ENCODE measurements at places on chromosomes 11 and 22.

- DNase-seq: no peak
Observed at GRCh38 chr11:17805043-17805442, 70.5 kb downstream of the KCNC1 start.

GRCh38 chr22:50444663-50445062 is 30.2 kb downstream of the SBF1 start:
- DNase-seq: no peak

DNA sequence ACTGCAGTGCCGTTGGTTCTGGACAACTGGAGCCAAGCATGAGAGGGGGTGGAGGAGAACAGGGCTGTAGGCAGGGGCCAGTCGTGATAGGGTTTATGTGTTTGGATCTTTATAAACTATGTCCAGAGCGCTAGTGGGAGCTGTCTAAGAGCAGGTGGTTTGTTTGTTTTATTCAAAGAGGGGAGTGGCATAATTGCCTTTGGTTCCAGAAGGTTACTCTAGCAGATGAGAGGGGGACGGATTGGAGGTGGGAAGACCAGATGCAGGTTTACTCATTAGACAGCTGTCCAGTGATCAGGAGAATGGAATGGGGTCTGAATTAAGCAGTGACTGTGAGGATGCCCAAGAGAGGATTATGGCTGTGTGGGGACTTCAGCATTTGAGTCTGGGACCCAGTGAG is 109.3 kb upstream of the TBCEL start:
- DNase-seq: no peak

GRCh38 chr22:23121424-23121823 is 20.4 kb downstream of the RSPH14 start:
- DNase-seq: no peak

GRCh38 chr11:134499990-134500389 is 87.9 kb upstream of the B3GAT1 start:
- DNase-seq: no peak

DNA sequence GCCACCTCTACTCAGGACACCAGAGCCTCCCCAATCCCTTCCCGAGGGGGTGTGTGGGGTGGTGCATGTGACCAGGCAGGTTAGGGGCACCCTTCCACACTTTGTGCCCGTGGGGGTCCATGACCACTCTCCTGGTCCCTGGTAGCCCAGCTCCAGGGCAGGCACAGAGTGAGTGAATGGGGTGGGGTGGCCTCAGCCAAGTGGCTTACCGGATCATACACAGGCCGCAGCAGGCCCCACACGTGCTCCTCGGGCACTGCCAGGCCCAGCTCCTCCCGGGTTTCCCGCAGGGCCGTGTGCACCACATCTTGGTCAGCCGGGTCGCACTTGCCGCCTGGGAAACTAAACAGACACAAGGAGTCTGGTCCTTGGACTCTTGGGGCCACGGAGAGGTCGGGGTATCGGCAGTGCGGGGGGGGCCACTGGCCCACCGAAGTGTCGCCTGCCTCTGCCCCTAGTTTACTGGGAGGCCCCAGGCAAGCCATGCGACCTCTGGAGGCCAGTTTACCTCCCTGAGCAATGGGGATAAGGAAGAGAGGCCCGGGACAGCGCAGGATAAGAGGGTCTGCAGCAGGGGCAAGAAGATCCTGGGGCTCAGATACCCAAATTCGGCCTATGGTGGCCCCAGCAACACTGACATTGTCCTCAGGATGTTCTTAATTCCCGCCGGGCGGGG is 889 bp downstream of the NUDT8 start:
- DNase-seq: peak; percentile 37

DNA sequence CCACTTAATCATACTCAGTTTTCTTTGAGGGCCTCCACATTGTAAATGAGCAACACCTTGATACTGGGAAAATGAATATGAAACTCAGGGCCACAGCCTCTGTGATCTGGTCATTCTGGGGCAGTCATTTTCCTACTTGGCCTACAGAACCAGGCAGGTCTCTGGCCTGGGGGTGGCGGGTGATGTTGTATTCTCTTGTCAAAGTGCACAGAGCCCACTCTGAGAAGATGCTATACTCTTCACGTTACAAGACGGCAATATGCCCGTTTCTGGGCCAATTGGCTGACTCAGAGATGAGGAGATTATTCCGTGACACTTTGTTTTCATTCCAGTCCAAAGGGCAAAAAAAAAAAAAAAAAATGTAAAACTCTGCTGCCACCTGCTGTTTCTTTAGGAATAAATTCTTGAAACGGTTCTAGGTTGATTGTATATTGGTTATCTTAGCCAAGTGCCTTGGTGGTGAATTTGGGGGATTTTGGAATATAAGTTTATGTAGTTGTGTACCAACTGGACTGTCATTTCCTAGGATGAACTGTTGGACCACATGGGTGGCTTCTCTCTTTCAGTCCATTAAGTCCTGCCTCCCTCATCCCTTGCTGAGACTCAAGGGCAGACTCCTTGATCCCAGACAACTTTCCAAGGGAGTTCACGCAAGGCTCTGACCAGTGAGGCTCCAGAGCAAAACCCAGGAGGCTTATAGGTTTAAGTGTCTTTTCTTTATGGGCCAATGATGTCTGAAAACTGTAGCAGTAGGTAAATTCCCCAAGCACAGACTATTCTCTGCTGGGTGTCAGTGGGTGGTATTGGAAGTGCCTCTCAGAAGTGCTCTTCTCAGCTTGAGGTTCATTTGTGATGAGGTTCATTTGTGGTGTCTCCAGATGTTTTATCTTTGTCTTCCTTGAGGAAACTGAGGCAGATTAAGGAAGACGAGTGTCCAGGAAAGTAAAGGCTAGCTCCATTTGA is 18.2 kb downstream of the ADM start:
- peak; percentile 48 for DNase-seq

DNA sequence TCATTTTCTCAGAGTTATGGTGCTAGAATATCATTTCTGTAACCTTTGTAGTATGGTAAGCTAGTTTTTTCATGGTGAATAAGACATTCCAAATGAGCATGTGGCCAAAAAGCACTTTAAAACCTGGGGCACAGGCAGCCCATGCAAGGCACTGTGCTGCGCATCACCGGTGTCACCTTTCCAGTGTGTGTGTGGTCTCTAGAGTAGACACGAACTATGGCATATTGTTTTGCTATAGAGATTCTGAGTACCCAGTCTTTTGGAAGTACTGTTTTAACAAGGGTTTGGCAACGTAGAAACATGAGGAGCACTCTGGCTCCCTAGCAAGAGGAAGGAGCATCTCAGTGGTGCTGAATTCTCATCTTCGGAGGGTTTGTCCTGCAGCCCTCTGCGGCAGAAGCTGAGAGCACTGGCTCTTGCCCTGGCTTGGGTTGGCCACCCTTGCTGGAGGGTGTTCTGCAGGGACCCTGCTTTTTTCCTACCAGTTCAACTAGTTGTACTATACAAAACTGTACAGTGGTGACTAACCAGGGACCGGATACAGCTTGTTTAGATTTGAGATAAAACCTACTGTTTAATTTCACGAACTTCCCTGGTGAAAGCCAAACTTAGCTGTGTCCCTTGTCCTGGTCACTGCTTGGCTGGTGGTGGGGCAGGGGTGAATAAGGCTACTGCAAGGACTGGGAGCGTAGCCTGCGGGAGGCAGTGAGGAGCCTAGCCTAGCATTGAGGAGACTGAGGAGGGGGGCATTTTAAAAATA is 135.7 kb downstream of the ATXN10 start:
- no peak for DNase-seq

- DNase-seq: no peak
Observed at GRCh38 chr11:69516526-69516925, 35.1 kb downstream of the LINC01488 start.

- peak; percentile 53 for DNase-seq
Observed at GRCh38 chr11:63738720-63739360, 29.7 kb downstream of the ZFTA start.

DNA sequence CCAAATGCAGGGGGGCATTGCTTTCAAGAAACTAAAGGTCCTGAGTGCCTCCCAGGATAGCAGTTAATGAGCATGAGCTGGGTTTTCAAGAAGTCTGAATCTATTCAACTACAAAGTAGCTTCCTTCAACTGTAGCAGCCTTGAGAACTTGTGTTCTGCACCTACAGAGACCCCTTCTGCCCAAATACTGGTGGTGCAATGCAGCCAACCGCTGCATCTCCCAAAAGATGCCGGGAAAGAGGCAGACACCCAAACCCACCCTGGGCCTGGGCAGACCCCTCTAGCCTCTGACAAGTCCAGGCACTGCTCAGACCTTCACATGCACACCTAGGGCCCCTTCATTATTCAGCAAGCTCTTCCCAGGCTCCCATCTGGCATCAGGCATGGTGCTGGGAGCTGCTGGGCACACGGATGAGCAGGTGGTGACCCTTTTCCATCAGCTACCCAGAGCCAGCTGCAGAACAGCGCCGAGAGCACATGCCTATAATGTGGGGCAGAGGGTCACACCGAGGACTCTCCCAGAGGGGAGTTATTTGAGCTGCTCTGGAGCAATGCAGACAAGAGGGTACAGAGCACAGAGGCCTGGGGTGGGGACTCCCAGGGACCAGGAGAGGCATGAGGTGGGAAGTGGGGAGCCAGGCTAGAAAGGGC is 44.9 kb upstream of the ETS1 start:
- peak; percentile 46 for DNase-seq

DNA sequence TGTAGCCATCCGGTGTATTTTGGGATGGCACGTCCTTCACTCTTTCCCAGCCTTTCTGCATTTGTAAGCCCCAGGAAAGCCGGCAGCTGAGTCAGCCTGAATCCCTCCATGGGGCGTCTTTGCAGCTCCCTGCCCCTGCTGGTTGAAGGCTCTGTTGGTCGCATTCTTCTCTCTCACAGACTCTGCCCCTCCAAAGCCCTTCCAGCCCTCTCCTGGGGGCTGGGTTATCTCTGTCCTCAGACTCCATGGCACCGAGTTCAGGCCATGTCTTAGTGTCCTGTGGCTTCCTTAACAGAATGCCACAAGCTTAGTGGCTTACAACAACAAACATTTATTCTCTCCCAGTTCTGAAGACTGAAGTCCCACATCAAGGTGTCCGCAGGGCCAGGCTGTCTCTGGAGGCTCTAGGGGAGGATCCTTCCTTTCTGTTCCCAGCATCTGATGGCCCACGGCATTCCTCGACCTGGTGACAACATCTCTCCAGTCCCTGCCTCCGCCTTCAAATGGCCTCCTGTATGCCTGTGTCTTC is 62.2 kb downstream of the BCR start:
- no peak for DNase-seq

DNA sequence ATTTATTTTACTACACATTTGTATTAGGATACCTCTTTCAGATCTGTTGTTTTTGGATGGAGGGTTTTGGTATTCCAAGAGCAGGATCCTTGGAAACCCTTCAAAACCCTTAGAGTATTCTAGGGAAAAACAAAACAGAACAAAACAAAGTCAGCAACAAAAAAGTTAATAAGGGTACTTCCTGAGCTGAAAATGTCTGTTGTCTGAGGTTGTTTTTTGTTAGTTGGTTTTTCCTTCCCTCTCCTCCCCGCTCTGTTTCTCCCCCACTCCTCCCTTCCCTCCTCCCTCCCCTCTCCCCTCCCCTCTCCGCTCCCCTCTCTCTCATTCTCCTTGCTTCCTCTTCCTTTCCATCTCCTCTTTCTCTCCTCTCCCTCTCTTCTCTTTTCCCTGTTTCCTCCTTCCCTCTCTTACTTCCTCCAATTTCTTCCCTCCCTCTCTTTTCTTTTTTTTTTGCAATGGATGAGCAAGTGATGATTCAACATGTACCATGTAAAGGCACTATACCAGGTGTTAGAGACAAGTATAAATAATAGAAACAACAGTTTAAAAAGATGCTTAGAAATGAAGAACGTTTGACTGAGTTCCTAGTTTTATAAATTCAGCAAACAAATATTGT is 160.6 kb downstream of the TMEM135 start:
- DNase-seq: no peak

DNA sequence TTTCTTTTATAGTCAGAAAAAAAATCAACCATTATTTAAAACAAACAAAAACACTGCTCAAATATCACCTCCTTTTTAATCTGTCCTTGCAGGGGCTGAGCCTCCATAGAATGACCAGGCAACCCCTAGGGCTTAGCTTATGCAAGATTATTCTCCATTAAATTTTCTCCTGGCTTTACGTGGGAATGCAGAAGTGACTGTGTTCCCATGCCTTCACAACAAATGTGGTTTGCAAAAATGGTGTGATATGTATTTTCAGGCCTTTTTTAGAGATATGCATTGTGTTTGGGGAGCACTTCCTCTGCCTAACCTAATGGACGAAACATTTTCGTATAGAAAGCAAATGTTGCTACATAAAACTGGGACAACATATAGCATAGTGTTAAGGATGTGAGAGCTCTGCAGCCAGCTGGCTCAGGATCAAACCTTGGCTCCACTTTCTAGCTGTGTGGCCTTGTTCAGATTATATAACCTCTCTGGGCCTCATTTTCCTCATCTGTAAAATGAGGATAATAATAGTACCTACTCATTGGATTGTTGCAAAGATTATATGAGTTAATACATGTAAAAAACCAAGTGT is 82.6 kb downstream of the PARVA start:
- no peak for DNase-seq

- no peak for DNase-seq
Observed at GRCh38 chr11:10407749-10408685, 47.0 kb upstream of the AMPD3 start.

DNA sequence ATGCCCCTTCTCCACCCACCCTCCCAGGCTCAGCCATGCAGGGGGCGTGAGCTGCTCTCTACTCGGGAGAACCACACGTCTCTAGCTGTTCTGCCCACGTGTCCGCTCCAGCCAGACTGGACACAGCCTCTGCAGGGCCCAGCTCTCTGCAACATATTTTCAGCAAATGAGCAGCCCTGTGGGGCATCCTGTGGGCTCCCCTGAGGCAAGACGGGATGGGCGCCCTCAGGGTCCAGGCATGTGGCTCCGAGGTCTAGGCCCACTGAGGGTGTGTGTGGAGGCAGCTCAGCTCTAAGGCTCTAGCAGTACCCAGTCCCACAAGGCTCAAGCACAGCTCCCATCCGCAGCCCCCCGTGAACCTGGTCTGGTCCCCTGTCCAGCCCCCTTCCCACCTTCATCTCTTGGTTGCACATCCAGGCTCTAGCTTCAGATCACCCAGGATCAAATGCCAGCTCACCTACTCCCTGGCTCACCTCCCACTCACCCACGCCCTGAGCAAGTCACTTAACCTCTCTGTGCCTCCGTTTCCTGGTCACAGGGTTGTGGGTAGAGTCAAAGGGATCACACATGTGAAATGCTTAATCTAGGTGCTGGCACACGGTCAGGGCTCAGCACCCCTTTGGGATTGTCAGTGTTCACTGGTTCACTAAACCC is 57.8 kb upstream of the TCF20 start:
- no peak for DNase-seq

DNA sequence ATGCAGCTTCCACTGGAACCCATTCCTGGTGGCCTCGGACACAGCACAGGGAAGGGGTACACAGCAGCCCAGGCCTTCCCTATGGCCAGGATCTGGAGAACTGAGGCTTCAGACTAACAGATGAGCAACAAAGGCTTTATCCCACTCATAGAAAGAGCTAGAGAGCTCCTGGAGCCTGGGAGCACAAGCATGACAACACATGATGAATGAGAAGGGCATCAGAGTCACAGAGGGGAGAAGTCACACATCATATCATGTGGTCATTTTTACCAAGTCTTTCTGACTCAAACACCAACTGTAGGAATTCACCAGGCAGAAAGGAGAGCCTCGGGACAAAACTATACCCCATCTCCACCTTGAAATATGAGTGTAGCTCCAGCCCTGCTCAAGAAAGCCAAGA is 43.2 kb downstream of the NRXN2 start:
- no peak for DNase-seq

- DNase-seq: no peak
Observed at GRCh38 chr11:64742087-64742888, 1.7 kb downstream of the RASGRP2 start.

Data from CD4-positive, alpha-beta memory T cell (primary cell).